ENCODE measurements at places on chromosomes 13 and 19. TPM values are rescaled to one million over a fixed set of nuclear protein-coding genes. Genes with fewer than 3 reads are reported as not detected.

C19orf33 gene
- total RNA-seq = not detected

PLPPR2 gene
- total RNA-seq = 8.1 TPM

TMEM147 gene
- total RNA-seq = 254 TPM

UTP14C gene
- 13.8 TPM for total RNA-seq

C19orf73 gene
- total RNA-seq = 0.74 TPM

CLEC17A gene
- total RNA-seq = not detected

SMIM44 gene
- total RNA-seq = not detected

SYCN gene
- total RNA-seq = not detected

ADGRE3 gene
- not detected for total RNA-seq

F10 gene
- not detected for total RNA-seq

KLF5 gene
- not detected for total RNA-seq

VMAC gene
- total RNA-seq = 2.2 TPM

CABP5 gene
- not detected for total RNA-seq

SIGLEC7 gene
- total RNA-seq = not detected

SPACA4 gene
- total RNA-seq = 0.55 TPM

KLK3 gene
- not detected for total RNA-seq

PSPN gene
- 1.4 TPM for total RNA-seq

CCNE1 gene
- 50.8 TPM for total RNA-seq

FAM83E gene
- 0.34 TPM for total RNA-seq

LILRA5 gene
- total RNA-seq = not detected
